ENCODE measurements at places on chromosomes 6 and 20.

- peaks cover 11% of the 10 kb centered on the region for H3K36me3 ChIP-seq
- no peak for DNase-seq
- no peak overlapping the region for H3K27ac ChIP-seq
- no peak overlapping the region for H3K4me3 ChIP-seq
Measured at GRCh38 chr6:163457637-163458561, 43.4 kb downstream of the QKI start.

DNA sequence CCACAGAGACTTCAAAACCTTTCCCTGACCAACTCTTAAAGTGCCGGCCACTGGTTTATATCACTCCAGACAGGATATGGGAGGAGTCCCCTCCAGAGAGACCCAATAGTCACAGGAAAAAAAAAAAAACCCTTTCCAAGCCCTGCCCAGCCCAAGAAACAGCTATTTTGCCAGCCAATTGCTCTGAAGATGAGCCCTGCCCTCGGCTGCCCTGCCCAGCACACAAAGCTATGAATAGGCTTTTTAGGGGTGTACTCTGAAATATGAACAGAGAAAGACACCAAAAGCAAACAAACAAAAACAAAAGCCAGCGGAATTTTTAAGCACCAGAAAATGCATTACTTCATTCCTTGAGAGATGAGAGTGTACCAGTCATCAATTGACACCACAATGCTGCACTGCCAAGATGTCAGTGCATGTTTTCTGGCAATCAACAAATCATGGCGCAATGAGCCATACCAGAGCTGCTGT, 275.1 kb downstream of the C6orf118 start:
- no peaks in the 10 kb centered on the region for H3K4me1 ChIP-seq
- no peak overlapping the region for H3K27ac ChIP-seq
- no peak for DNase-seq
- no peaks in the 10 kb centered on the region for H3K27me3 ChIP-seq
- no peaks in the 10 kb centered on the region for H3K36me3 ChIP-seq
- no peak overlapping the region for H3K4me3 ChIP-seq

GRCh38 chr6:135667691-135668455, 170.3 kb upstream of the AHI1 start:
- no peak overlapping the region for H3K4me3 ChIP-seq
- no peaks in the 10 kb centered on the region for H3K4me1 ChIP-seq
- no peak overlapping the region for H3K27ac ChIP-seq
- H3K36me3 ChIP-seq, result no peaks in the 10 kb centered on the region
- no peak for DNase-seq
- H3K27me3 ChIP-seq, result no peaks in the 10 kb centered on the region

GRCh38 chr6:17987697-17988421, 424 bp upstream of the KIF13A start:
- H3K4me3 ChIP-seq, result peak overlapping the region; percentile 94
- H3K27ac ChIP-seq, result peak overlapping the region; percentile 43
- DNase-seq, result peak; percentile 46
- H3K4me1 ChIP-seq, result peaks cover 60% of the 10 kb centered on the region

- no peak overlapping the region for H3K4me3 ChIP-seq
- H3K36me3 ChIP-seq, result no peaks in the 10 kb centered on the region
- H3K27me3 ChIP-seq, result no peaks in the 10 kb centered on the region
- no peak overlapping the region for H3K27ac ChIP-seq
- H3K4me1 ChIP-seq, result no peaks in the 10 kb centered on the region
- DNase-seq, result no peak
Measured at GRCh38 chr6:121112356-121112755, 221.9 kb downstream of the TBC1D32 start.

- no peak overlapping the region for H3K4me3 ChIP-seq
- H3K4me1 ChIP-seq, result 0 out of 2 replicates have a peak, but pooled peaks cover 3% of the 10 kb centered on the region
- H3K27ac ChIP-seq, result no peak overlapping the region
- H3K36me3 ChIP-seq, result no peaks in the 10 kb centered on the region
- no peak for DNase-seq
Measured at GRCh38 chr6:114052141-114052540, 81.2 kb upstream of the HDAC2 start.

GRCh38 chr6:50056242-50056641, 6.5 kb upstream of the DEFB112 start:
- no peaks in the 10 kb centered on the region for H3K27me3 ChIP-seq
- no peak overlapping the region for H3K4me3 ChIP-seq
- H3K36me3 ChIP-seq, result no peaks in the 10 kb centered on the region
- no peak overlapping the region for H3K27ac ChIP-seq

DNA sequence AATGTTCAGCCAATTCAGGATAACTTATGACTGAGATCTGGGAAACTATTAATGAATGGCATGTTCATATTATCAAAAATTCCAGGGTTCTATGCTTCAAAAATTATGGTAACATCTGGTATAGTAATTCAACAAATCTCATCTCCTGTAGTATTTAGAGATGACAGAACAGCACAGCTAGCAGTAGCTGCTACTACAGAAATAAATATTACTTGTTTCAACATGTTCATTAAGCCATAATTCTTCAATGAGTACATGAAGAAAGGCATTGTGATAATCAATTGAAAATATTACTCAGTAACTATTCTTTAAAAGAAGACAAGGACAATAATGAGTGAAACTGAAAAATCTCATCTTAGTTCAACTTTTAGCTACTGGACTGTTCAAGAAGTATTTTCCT, 66.8 kb downstream of the ATG5 start:
- DNase-seq, result no peak
- H3K27ac ChIP-seq, result no peak overlapping the region
- H3K36me3 ChIP-seq, result no peaks in the 10 kb centered on the region
- H3K4me1 ChIP-seq, result peaks cover 9% of the 10 kb centered on the region
- no peak overlapping the region for H3K4me3 ChIP-seq

GRCh38 chr6:89138173-89138572, 7.7 kb upstream of the PM20D2 start:
- H3K4me3 ChIP-seq, result no peak overlapping the region
- H3K36me3 ChIP-seq, result no peaks in the 10 kb centered on the region
- peaks cover 24% of the 10 kb centered on the region for H3K4me1 ChIP-seq
- H3K27ac ChIP-seq, result no peak overlapping the region

DNA sequence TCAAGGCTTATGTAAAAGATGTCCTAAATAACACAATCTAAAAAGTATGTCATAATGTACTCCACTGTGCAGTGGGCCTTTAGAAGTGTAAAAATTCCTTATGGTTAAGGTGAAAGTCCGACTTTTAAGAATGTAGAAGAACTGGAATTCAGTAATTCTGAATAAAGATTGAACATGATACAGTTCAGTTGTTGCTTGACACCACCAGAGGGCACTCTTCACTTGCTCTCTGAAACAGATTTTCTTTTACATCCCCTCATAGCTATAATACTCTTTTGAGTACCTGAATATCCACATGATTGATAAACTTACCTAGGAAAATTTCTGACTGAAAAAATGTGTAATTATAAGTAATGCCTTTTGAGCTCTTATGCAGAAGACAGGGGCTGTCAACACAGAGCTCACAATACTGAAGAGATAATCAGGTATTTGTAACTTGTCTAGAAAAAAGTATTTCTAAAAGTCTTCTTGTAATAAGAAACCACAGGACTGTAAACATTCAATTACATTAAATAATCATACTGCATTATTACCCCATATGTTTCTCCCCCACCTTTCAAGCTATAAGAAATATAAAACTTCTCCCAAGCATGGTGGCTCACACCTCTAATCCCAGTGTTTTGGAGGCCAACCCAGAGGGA, 92.1 kb downstream of the POPDC3 start:
- peaks cover 4% of the 10 kb centered on the region for H3K4me1 ChIP-seq
- H3K27ac ChIP-seq, result no peak overlapping the region
- DNase-seq, result peak; percentile 16
- no peak overlapping the region for H3K4me3 ChIP-seq
- H3K27me3 ChIP-seq, result no peaks in the 10 kb centered on the region

- H3K27me3 ChIP-seq, result no peaks in the 10 kb centered on the region
- H3K27ac ChIP-seq, result peak overlapping the region; percentile 37
- no peak overlapping the region for H3K4me3 ChIP-seq
- no peaks in the 10 kb centered on the region for H3K36me3 ChIP-seq
- peaks cover 13% of the 10 kb centered on the region for H3K4me1 ChIP-seq
Measured at GRCh38 chr6:85078058-85078457, 313.7 kb upstream of the TBX18 start.

GRCh38 chr6:14235653-14236356, 118.2 kb downstream of the CD83 start:
- no peak overlapping the region for H3K4me3 ChIP-seq
- no peaks in the 10 kb centered on the region for H3K36me3 ChIP-seq
- H3K27me3 ChIP-seq, result no peaks in the 10 kb centered on the region
- H3K27ac ChIP-seq, result no peak overlapping the region

DNA sequence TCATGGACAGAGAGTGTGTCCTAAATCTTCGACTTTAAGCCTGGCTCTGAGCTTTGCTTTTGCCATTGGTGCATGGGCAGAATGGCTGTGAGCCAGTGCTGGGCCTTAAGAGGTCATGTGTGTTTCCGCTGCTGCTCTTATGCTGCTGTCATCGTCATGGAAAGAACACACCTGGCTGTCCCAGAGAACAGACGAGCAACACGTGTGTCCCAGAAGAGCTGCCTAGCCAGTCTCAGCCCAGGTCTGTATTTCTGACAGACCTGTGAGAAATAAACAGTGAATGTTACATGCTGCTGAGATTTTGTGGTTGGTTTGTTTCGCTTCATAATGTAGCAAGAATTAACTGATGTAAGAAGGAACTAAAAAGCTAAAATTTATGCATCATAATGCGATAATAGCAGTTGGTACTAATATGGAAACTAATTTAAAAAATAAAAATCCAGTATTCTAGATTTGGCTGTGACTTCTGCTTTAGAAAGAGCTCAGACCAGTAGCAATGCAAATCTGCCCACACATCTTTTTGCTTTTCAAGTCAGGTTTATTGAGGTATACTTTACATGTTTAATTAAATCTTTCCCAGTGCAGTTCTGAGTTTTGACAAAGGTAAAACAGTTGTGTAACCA, 11.5 kb upstream of the SCP2D1 start:
- no peaks in the 10 kb centered on the region for H3K36me3 ChIP-seq
- H3K4me1 ChIP-seq, result no peaks in the 10 kb centered on the region
- H3K27me3 ChIP-seq, result no peaks in the 10 kb centered on the region

GRCh38 chr20:1150218-1150617, 31.8 kb downstream of the PSMF1 start:
- H3K4me1 ChIP-seq, result no peaks in the 10 kb centered on the region
- no peak overlapping the region for H3K27ac ChIP-seq
- H3K27me3 ChIP-seq, result no peaks in the 10 kb centered on the region
- H3K4me3 ChIP-seq, result no peak overlapping the region
- H3K36me3 ChIP-seq, result peaks cover 7% of the 10 kb centered on the region

- no peak overlapping the region for H3K4me3 ChIP-seq
- DNase-seq, result no peak
- H3K4me1 ChIP-seq, result no peaks in the 10 kb centered on the region
- no peak overlapping the region for H3K27ac ChIP-seq
Measured at GRCh38 chr20:4875578-4876067, 125.7 kb downstream of the SLC23A2 start.

- 0 out of 2 replicates have a peak, but pooled peaks cover 4% of the 10 kb centered on the region for H3K36me3 ChIP-seq
- no peak for DNase-seq
- no peaks in the 10 kb centered on the region for H3K27me3 ChIP-seq
- H3K4me1 ChIP-seq, result peaks cover 17% of the 10 kb centered on the region
Measured at GRCh38 chr20:24118034-24118433, 129.5 kb upstream of the GGTLC1 start.

- no peak overlapping the region for H3K27ac ChIP-seq
- no peaks in the 10 kb centered on the region for H3K4me1 ChIP-seq
- DNase-seq, result no peak
Measured at GRCh38 chr20:47063407-47063806, 168.8 kb downstream of the EYA2 start.

- no peaks in the 10 kb centered on the region for H3K4me1 ChIP-seq
- H3K36me3 ChIP-seq, result no peaks in the 10 kb centered on the region
- no peak for DNase-seq
- no peak overlapping the region for H3K4me3 ChIP-seq
- H3K27me3 ChIP-seq, result no peaks in the 10 kb centered on the region
- no peak overlapping the region for H3K27ac ChIP-seq
Measured at GRCh38 chr6:106939848-106940247, 34.7 kb downstream of the CD24 start.

DNA sequence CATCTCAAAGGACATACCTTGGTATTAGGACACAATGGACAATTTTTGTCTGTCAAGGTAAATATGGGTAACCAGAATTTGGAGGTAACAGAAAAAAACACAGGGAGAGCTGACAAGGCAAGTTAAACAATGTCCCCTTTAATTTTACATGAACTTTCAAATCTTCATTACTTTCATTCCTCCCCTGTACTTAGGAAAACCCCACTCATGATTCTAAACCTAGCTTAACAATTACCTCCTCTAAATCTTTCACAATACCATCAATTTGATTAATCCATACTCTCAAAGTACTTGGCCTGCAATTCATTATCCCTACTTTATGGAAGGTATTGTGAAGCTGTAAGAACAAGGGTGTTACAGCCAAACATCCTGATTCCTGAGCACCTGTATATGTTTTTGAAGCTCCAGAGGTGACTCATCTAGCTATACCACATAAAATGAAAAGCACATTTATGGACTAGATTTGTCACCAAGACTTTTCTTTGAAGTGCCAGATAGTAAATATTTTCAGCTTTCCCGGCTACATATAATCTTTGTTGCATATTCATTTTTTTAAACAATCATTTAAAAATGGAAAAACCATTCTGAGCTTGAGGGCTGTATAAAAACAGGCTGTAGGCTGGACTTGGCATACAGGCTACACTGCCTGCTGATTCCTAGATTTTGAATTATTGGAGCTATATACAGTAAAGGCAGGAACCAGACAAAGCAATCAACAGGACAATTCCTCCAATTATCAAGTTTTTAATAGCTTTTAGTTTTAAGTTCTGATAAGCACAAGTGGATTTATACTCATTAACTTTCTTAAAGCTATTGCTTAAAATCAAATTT, 22.9 kb downstream of the DEK start:
- peaks cover 17% of the 10 kb centered on the region for H3K4me1 ChIP-seq
- peak; percentile 53 for DNase-seq
- H3K36me3 ChIP-seq, result peaks cover 75% of the 10 kb centered on the region
- H3K27me3 ChIP-seq, result no peaks in the 10 kb centered on the region

DNA sequence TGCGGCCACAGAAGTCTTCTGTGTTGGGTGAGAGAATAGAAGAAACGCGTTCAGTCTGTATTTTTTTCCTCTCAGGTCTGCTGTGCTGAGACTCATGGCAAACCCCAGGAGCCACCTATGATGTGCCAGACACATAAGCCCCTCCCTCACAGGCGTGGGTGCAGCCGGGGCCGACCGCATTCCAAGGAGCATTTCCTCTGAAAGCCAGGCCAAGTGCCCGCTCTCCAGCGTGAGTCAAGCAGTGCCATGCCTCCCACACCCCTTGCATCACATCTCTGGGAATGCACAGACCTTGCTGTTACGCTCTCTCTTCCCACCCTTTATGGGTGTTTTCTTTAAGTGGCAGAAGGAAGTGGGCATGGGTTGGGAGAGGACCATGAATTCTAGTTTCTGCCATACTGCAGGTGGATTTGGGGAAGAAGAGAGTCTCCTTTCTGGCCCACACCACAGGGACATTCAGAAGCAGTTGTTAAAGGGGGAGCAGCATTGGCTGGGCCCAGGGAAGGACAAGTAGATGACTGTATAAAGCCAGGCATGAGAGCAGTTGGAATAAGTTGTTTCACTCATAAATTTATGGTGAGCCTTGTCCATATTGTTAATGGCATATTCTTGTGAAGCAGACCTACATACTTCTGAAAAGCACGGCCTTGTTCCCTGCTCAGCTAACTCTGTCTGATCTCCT, 37.1 kb upstream of the TFAP2A start:
- peak overlapping the region; percentile 4 for H3K4me3 ChIP-seq
- no peaks in the 10 kb centered on the region for H3K27me3 ChIP-seq
- H3K4me1 ChIP-seq, result peaks cover 32% of the 10 kb centered on the region
- peak overlapping the region; percentile 96 for H3K27ac ChIP-seq
- DNase-seq, result peak; percentile 97
- no peaks in the 10 kb centered on the region for H3K36me3 ChIP-seq
